ENCODE measurements at places on chromosomes 11 and 22.

- DNase-seq: no peak
Observed at GRCh38 chr11:44674809-44675208, 52.0 kb upstream of the TSPAN18 start.

DNA sequence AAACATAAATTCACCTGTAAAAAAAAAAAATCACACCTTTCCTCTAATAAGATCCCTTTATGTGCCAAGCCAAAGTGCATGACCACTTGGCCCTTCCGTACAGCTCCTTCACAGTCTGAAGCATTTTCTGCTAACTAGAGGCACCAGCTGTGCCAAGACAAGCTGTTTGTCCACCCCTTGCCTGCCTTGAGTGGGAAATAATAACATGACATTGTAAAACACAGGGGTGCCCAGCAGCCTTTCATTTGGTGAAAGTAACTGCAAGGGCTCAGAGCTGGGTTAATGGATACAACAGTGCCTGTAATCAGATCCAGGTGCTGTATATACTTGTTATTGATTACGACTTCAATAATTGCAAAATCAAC lies 59.2 kb downstream of the DDIAS start:
- DNase-seq: no peak

DNA sequence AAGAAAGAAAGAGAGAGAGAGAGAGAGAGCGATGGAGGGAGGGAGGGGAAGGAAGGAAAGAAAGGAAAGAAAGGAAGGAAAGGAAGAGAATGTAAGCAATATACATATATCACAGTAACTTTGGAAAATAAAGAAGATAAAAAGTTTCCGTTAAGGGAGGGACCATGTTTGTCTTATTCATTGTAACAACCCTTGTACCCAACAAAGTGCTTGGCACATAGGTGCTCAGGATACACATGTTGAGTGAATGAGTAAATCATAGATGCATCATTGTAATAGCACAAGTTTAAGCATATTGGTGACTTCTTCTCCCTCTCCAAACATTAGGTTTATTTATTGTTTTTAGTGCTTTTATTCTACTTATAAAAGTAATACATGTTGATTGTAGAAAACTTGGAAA lies 39.7 kb upstream of the ZNRF3 start:
- DNase-seq: no peak

DNA sequence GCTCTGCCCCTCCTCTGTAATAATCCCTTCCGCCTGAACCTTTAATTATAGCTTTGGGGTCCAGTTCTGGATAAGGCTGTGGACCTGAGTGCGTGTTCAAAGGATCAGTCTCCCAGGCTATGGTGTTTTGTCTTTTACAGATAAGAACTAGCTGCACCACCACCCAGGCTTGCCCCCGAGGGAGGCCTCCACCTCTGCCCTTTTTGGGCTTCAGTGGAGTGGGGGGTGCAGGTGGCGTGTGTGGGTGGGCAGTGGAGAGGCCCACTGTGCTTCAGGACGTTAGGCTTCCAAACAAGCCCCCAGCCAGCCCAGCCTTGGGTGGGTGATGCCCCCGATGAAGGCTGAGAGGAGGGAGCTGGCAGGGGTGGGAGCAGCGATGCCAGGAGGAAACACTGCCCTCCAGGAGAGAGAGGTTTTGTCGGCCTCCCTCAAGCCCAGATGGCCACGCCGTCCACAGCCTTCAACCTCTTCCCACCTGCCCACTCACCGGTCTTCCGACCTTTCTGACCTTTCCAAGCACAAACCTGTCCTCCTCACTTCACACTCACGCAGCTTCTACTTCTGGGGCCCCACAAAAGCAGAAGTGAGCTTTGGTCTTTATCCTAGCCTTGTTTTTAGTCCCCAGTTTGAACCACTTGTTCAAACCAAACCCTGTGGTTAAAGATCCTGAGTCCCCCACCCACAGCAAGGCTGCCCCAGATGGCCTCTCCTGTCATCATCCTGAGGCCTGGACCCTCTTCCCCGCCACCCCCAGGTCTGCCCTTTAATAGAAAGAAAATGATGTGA lies 20.4 kb downstream of the PSMD13 start:
- no peak for DNase-seq

- DNase-seq: no peak
Observed at GRCh38 chr11:1947592-1948237, 583 bp downstream of the MRPL23 start.

Data from left forelimb (tissue), 1 donor.